NCI-H1436 treated with DMSO at 0.1 percent for 48 hours (cell line): ENCODE measurements at places on chromosomes 1 and 21.

DNA sequence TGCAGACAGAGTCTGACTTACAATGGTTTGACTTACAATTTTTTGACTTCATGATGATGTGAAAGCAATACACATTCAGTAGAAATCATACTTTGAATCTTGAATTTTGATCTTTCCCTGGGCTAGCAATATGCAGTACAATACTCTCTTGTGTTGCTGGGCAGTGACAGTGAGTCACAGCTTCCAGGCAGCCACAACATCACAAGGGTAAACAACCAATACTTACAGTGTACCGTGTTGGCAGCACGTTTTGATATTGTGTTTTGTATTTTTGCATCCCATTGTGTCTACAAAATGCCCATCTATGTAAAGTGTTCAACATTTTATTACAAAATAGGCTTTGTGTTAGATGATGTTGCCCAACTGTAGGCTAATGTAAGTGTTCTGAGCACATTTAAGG is 150.9 kb downstream of the NTMT2 start:
- no peak for DNase-seq

- DNase-seq = no peak
Measured at GRCh38 chr1:204435381-204435831, 23.8 kb upstream of the PPP1R15B start.

- DNase-seq = no peak
Measured at GRCh38 chr1:83996191-83996590, 2.7 kb downstream of the TTLL7 start.

DNA sequence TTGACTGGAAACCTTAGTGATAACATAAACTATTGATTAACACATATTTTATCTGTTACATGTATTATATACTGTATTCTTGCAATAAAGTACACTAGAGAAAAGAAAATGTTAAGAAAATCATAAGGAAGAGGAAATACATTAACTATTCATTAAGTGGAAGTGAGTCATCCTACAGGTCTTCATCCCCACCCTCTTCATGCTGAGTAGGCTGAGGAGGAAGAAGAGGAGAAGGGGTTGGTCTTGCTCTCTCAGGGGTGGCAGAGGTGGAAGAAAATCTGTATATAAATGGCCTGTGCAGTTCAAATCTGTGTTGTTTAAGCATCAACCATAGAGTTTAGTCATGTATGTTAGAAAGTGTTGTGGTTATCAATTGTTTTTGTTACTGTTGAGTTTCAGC is 66.1 kb upstream of the CHODL start:
- DNase-seq = no peak

DNA sequence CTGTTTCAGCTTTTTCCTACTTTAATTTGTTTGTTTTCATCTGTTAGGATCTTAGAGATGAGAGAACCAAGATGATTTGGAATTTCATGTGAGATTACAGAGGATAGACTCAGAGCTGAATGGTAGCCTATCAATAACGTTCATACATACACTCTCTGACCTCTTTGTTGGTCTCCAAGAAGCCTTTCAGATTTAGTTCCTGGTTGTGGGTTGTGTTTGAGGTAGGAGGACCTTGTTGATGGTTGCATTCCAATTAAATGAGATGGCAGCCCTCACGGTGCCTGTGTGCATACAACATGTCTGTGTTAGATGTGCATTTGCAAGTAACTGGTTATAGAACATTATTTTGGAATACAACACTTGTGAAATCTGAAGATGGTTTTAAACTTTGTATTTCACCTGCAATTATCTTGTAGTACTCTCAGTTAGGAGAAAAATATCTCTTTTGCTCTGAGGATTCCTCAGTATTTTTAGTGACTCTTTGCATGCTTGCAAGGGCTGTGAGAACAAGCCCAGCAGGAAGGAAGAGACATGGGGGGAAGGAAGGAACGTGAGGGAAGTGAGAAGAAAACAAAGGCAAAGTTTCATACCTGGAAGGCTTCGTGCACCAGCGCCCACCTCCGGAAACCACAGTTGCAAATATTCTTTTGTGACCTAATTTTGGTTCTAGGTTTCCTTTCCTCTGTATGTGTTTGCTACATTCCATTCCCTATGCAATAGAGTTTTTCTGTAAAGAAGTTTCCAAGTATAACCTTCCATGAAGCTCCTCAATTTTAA is 291.8 kb downstream of the DISC1 start:
- DNase-seq = no peak

DNA sequence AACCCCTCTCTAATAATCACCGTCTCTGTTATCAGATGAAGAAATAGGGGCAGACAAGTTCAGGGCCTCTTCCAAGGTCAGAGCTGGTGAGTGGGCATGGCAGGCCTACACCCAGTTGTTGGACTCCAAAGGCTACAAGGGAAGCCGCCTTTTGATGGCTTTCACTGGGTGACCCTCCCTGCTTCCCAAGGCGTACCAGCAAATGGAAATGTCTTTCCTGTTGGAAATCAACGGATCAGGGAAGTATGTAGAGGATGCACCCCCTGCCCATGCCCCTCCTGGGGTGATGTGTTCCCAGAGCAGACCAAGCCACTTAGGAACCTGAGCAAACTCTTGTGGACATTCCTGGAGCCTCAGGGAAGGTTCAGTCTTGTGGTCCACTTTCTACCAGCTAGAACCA is 47.4 kb downstream of the LGR6 start:
- DNase-seq = no peak

DNA sequence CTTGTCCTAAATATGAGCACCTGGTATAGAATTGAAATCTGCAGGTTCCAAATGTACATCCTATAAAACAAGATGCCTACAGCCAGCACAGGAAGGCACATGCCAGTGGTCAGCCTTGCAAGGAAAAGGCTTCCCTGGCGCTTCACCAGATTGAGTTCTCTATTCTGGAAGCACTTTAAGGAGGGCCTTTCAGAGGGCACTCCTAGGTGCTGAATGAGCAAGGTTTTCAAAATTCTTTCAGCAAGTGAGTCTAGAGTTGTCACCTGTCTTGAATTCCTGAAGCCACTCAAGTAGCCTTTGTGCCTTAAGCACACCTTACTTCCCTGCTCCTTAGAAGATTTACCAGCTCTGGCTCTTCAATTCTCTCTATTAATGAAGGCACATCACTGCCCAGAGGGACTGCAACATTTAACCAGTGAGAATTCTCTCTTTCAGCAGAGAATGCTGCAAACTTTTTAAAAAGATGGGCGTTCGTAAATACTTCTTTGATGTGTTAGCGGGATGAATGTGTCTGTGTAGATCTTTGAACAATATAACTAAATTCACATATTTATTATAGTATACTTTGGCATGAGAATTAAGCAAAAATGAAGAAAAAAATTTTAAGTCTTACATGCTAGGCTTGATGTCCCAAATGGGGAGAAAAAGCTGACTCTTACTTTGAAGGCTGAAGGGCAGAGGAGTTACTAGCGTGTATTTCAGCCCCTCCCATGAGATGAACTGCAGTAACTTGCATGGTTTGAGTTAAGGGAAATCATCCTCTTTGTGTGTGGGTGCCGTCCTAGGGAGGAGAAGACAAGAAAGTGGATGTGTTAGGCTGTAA is 162.0 kb downstream of the NTPCR start:
- DNase-seq = no peak

- DNase-seq = no peak
Measured at GRCh38 chr1:159900755-159901360, 893 bp upstream of the CFAP45 start.

- DNase-seq = no peak
Measured at GRCh38 chr1:86068841-86069756, 87.5 kb downstream of the COL24A1 start.

GRCh38 chr21:34981791-34982190 is 67.3 kb downstream of the RUNX1 start:
- DNase-seq = no peak

DNA sequence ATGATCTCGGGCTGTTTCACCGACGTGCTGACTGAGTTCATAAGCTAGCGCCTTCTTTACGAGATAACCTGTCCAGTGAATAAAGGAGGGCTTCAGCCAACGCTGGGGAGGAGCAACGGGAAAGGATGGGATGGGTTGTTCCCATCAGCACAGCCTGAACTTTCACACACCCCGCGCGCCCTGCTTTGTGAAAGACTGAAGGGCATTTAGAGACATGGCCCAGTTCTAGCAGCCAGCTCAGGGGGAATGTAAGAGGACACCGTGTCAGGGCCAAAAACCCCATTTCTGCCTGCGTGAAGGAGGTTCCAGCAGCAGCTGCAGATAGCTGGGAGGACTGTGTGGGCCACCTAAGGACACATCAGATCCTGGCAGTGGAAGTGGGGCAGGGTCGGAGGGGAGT is 255.1 kb upstream of the RAB4A start:
- DNase-seq = no peak
